ENCODE measurements at places on chromosomes 7 and 10. TPM values are rescaled to one million over a fixed set of nuclear protein-coding genes. Genes with fewer than 3 reads are reported as not detected.

DNA sequence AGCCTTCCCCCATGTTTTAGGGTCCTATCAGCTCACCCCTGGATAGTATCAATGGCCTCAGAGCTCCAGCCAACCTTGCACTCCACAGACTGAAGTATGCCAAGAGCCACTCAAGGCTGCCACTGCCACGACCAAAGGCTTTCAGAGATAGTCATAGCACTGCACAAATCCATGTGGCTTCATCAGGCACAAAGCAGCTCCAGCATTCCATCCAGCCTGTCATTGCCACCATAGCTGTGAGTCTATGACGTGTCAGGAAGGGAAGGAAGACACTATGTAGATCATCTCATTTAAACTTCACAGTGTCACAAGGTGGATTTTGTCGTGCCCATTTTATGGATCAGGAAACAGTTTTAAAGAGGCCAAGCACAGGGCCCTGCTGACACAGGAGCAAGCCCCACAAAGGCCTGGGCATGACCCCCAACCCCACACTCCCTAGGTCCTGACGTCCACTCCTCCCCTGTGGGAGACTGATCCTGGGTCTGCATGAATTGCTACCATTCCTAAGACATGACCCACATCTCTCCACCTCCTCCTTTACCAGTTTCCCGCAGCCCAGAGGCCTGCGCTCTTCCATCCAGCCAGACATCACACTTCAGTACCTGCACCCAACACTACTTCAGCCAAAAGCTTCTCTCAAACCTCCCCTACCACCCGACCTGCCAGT is 119.4 kb downstream of the DIP2C start:
- no peaks in the 10 kb centered on the region for H3K27me3 ChIP-seq
- H3K27ac ChIP-seq, result no peak overlapping the region
- no peaks in the 10 kb centered on the region for H3K4me1 ChIP-seq
- DNase-seq, result no peak

DNA sequence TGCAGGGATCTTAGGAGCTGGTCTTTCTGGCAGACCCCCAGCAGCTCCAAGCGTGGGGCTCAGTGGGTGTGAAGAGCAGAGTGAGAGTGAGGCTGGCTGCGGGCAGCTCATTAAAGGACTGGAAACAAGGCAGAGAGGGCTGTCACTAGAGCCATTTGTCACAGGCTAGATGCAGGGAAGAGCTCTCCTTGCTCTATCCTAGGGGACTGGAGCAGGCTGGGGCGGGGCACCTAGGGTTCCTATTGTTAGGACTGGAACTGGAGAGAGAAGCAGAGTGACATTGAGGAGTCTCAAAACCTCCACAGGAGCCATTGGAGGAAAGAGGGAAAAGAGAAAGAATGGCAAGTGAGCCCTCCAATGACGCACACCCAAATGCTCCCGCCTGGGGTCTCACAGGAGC is 772 bp upstream of the DDC start:
- H3K36me3 ChIP-seq, result no peaks in the 10 kb centered on the region
- no peak overlapping the region for H3K4me3 ChIP-seq
- peaks cover 6% of the 10 kb centered on the region for H3K27me3 ChIP-seq
- DNase-seq, result no peak
- H3K4me1 ChIP-seq, result no peaks in the 10 kb centered on the region

The TFEC gene
- total RNA-seq, result 7.2 TPM

The WNT8B gene
- not detected for total RNA-seq

DNA sequence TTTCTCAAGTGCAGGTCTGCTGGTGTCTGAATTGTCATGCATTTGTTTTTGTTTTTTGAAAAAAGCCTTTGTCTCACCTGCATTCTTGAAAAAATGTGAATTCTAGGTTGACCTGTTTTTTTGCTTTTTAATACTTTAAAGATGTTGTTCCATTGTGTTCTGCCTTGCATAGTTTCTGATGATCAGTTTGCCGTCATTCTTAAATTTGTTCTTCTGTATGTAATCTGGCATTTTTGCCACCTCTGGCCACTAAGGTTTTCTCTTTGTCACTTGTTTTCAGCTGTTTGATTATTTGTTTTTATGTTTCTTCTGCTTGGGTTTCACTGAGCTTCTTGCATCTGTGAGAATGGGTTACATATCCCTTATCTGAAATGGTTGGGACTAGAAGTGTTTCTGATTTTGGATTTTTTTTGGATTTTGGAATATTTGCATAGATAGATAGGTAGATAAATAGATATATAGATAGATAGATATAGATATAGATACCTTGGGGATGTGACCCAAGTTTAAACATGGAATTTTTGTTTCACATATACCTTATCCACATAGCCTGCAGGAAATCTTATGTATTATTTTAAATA is 16.5 kb downstream of the MGMT start:
- no peak overlapping the region for H3K27ac ChIP-seq
- no peaks in the 10 kb centered on the region for H3K36me3 ChIP-seq
- H3K4me3 ChIP-seq, result no peak overlapping the region
- H3K27me3 ChIP-seq, result no peaks in the 10 kb centered on the region

DNA sequence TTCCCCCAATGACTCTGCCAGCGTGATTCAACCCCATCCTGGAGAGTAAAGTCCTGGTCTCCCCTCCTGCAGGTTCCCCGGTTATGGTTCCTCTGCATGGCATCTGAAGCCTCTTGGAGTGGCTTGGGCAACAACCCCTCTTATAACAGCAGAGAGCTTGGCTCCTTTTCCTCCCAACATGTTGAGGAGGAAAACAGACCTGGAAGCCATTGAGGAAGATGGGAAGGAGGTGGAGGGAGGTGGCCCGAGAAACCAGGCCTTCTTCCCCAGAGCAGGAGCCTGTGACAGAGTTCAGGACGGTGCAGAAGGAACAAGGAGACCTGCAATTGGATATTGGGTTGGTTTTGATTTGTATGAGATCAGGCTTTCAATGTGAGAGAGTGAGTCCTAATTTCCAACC is 184.0 kb upstream of the ADCY1 start:
- H3K27me3 ChIP-seq, result no peaks in the 10 kb centered on the region
- no peak overlapping the region for H3K27ac ChIP-seq
- H3K4me1 ChIP-seq, result no peaks in the 10 kb centered on the region
- DNase-seq, result no peak

GRCh38 chr7:4052130-4052529 is 630.0 kb upstream of the FOXK1 start:
- no peak for DNase-seq
- no peak overlapping the region for H3K4me3 ChIP-seq
- no peaks in the 10 kb centered on the region for H3K4me1 ChIP-seq
- H3K27ac ChIP-seq, result no peak overlapping the region

The KCNIP2 gene
- 20.6 TPM for total RNA-seq

The KLHL7 gene
- 28.5 TPM for total RNA-seq

The VKORC1L1 gene
- 21.1 TPM for total RNA-seq

GRCh38 chr7:94394437-94395140 is at the start of gene COL1A2:
TSS of gene COL1A2 (plus strand) at chr7:94394895. CDS start at chr7:94395032, 137 bp downstream.
- DNase-seq, result peak; percentile 51
- peak within 1 kb of the TSS; percentile 82 for H3K27ac ChIP-seq
- peak within 1 kb of the TSS; percentile 68 for H3K4me3 ChIP-seq
- no peaks in the 10 kb centered on the region for H3K4me1 ChIP-seq
- no peaks in the 10 kb centered on the region for H3K27me3 ChIP-seq

- no peak for DNase-seq
- no peaks in the 10 kb centered on the region for H3K4me1 ChIP-seq
- H3K4me3 ChIP-seq, result no peak overlapping the region
- no peak overlapping the region for H3K27ac ChIP-seq
- no peaks in the 10 kb centered on the region for H3K27me3 ChIP-seq
- no peaks in the 10 kb centered on the region for H3K36me3 ChIP-seq
Measured at GRCh38 chr7:21314954-21315353, 112.9 kb upstream of the SP4 start.

DNA sequence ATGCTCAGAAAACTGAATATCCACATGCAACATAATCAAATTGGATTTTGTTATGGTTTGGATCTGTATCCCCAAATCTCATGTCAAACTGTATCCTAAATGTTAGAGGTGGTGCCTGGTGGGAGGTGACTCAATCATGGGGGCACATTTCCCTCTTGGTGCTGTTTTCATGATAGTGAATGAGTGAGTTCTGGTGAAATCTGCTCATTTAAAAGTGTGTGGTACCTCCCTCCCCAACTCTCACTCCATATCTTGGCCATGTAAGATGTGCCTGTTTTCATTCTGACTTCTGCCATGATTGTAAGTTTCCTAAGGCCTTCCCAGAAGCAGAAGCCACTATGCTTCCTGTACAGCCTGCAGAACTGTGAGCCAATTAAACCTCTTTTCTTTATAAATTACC is 239.6 kb upstream of the KLF14 start:
- no peaks in the 10 kb centered on the region for H3K4me1 ChIP-seq
- H3K27ac ChIP-seq, result no peak overlapping the region
- H3K27me3 ChIP-seq, result no peaks in the 10 kb centered on the region
- H3K4me3 ChIP-seq, result no peak overlapping the region

The RBP4 gene
- total RNA-seq, result 813 TPM

DNA sequence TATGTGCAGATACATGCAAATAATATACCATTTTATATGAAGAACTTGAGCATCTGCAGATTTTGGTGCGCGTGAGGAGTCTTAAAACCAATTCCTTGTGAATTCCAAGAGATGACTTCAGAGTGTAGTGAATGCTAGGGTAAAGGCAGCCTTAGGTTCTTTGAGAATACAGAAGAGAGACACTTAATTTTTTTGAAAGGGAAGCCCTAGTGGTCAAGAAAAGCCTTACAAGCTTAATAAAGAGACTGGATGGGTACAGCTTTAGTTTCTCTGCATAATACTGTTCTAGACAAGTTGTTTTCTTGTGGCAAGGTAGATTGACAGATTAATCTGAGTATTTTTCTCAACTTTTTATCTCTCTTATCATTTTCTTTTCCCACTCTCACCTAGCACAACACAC is 636.5 kb downstream of the DNAJB9 start:
- DNase-seq, result no peak
- H3K27ac ChIP-seq, result no peak overlapping the region
- H3K4me3 ChIP-seq, result no peak overlapping the region
- H3K4me1 ChIP-seq, result no peaks in the 10 kb centered on the region
- H3K36me3 ChIP-seq, result no peaks in the 10 kb centered on the region
- no peaks in the 10 kb centered on the region for H3K27me3 ChIP-seq

DNA sequence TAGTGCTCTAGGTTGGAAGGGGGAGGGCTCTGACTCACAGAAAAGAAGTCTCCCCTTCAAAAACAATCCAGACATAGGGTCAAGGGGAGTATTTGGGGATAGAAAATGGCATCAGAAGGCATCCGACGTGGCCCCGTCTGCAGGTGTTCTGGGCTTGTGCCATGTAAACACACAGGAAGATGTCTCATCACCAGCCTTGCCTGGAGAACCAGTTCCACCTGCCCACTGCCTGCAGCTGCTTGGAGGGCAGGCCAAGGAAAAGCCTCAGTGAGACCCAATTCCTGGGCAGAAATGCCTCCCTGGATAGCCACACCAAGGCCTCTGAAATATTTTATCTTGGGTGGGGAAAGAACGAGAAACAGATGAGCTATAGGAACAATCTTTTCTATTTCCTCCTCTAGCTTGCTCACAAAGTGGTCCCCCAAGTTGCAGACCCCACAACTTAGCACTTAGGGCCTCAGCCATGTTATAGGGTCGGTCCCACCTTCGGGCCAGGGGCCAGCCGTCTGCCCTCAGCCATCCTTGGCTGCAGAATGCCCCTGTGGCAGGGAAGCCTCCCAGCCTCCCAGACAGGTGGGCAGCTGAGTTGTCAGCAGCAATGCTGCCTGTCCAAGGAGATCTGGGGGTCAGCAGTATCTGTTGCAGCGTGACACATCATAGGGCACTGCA is 54.3 kb upstream of the ECHDC3 start:
- H3K36me3 ChIP-seq, result no peaks in the 10 kb centered on the region
- H3K4me1 ChIP-seq, result no peaks in the 10 kb centered on the region
- H3K27ac ChIP-seq, result peak overlapping the region; percentile 69
- peak; percentile 76 for DNase-seq

The SLC16A9 gene
- 1.2 TPM for total RNA-seq

GRCh38 chr7:122465296-122465695 is 160.7 kb upstream of the FEZF1 start:
- DNase-seq, result no peak
- H3K4me1 ChIP-seq, result no peaks in the 10 kb centered on the region
- H3K27me3 ChIP-seq, result no peaks in the 10 kb centered on the region
- no peak overlapping the region for H3K27ac ChIP-seq
- no peaks in the 10 kb centered on the region for H3K36me3 ChIP-seq
- H3K4me3 ChIP-seq, result no peak overlapping the region

The NUTM2E gene
- not detected for total RNA-seq

DNA sequence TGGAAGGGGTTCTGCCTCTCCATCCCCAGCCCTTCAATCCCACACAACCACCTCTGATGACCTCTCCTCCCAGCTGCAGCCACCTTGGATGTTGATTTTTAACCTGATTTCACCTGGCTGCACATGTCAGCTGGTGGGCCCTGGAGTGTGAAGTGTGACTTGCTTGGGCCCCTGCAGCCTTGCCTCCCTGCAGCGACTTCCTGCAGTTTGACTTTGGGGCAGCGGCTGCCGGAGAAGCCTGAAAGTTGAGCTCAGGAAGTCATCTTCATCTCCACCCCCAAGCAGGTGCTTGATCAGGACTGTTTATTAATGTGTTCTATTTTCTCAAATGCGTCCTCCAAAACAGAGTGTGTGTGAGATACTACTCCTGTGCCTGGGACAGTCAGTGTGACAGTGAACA is 675.2 kb upstream of the GALNT17 start:
- H3K27me3 ChIP-seq, result no peaks in the 10 kb centered on the region
- no peaks in the 10 kb centered on the region for H3K4me1 ChIP-seq
- no peak for DNase-seq
- H3K4me3 ChIP-seq, result no peak overlapping the region

The ABCB8 gene
- 19.3 TPM for total RNA-seq

DNA sequence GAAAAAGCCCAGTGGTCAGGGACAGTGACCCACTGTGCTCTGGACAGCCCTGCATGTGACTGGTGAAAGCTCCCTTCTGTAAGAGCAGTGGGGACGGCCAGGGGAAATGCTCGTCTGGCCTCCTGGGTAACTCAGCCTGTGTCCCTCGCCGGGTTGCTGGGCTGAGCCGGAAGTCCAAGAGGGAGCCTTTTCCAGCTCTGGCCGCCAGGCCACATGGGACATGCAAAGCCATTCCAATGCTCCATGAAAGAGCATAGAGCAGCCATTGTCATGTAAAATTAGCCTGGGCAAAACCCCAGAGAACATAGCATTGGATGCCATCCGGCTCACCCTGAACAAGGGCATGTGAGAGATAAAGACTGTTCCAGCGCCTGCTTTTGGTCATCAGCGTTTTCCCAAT is 64.9 kb upstream of the ADRB1 start:
- no peak for DNase-seq
- H3K4me1 ChIP-seq, result peaks cover 5% of the 10 kb centered on the region
- H3K27me3 ChIP-seq, result no peaks in the 10 kb centered on the region
- no peak overlapping the region for H3K4me3 ChIP-seq
- H3K27ac ChIP-seq, result no peak overlapping the region
